NCI-H187 (cell line): ENCODE measurements at places on chromosomes 2 and 18.

- no peak for DNase-seq
Measured at GRCh38 chr18:2907550-2908135, 60.8 kb downstream of the EMILIN2 start.

DNA sequence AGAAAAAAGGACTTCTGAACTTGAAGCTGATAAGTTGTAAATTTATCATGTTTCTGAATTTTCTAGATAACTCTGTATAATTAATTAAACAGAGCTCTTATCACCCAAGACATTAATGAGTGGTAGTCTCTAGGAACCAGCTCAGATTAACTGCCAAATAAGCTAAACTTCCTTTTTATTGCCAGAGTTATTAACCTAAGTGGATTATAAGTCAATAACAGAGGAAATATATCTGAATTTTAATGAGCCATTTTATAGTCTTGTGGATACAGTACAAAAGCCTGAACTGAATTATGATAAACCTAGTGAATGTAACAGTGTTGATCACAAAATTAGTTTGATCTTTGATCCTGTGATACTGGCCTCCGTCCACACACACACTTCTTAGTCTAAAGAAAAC, 111.5 kb downstream of the COMMD1 start:
- DNase-seq, result no peak

- no peak for DNase-seq
Measured at GRCh38 chr2:172704072-172704936, 31.3 kb upstream of the RAPGEF4 start.

DNA sequence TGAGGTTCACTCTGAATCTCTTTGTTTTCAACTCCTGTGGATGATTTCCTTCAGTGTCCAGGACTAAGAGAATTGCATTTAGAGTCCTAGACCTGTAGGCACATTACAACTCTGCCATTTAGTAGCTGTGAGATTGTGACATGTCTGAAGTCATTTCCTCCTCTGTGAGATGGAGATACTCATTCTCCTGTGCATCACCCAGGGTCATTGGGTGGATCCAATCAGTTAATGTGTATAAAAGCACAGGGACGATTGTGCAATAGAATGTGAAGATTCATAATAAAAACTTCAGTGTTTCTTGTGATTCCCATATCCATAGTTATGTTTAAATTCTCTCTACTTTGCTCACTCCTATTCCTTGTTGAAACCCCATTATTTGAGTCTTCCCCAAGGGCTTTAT, 113.6 kb downstream of the DIS3L2 start:
- no peak for DNase-seq

- DNase-seq, result no peak
Measured at GRCh38 chr2:10520154-10520553, 72.0 kb upstream of the ODC1 start.

DNA sequence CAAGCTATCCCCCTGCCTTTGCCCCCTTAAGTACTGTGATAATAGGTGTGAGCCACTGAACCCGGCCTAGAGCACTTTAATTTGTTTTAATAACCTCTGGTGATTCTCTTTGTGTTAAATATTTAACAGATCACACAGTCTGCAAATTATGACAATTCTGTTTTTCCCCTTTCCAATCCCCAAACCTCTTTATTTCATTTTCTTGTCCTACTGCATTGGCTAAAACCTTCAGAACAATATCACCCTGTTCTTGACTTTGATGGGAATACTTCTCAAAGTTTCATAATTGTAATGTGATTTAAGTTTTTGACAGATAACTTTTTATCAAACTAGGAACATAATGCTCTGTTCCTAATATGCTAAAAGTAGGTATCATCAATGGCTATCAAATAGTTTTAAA, 44.5 kb downstream of the USP37 start:
- no peak for DNase-seq

DNA sequence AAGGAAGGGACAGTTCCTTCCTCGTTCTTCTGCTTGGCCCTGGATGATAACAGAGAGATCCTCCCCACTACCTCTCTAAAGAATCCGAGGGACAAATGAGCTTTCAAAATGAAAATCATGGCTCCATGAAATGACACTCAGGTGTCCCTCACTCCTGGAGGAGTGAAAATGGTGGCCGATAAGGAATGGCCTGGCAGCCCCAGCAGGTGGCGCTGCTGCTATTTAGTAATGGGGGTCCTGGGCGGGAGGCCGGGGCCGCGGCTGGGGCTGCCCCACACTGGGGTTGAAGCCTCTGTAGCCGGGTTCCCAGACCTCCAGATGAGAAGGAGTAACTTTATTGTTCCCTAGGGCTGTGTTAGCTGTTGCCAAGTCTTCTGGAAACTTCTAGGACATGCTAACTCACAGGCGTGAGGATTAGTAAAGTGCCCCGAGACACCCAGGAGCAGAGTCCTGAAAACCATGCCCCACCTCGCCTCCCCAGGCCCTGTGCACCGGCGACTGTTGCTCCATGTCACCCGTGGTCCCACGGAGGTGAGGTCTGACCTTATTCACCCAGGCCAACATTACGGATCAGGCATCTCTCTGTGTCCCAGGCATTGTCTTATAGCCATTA, 138.0 kb downstream of the CTIF start:
- DNase-seq, result no peak

GRCh38 chr2:205858881-205859441, 176.7 kb downstream of the NRP2 start:
- peak; percentile 25 for DNase-seq
